ENCODE measurements at places on chromosomes 13 and 19.

- no peak for DNase-seq
These were observed 1876.2 kb downstream of the PCDH9 start for GRCh38 chr13:65353951-65354350.

DNA sequence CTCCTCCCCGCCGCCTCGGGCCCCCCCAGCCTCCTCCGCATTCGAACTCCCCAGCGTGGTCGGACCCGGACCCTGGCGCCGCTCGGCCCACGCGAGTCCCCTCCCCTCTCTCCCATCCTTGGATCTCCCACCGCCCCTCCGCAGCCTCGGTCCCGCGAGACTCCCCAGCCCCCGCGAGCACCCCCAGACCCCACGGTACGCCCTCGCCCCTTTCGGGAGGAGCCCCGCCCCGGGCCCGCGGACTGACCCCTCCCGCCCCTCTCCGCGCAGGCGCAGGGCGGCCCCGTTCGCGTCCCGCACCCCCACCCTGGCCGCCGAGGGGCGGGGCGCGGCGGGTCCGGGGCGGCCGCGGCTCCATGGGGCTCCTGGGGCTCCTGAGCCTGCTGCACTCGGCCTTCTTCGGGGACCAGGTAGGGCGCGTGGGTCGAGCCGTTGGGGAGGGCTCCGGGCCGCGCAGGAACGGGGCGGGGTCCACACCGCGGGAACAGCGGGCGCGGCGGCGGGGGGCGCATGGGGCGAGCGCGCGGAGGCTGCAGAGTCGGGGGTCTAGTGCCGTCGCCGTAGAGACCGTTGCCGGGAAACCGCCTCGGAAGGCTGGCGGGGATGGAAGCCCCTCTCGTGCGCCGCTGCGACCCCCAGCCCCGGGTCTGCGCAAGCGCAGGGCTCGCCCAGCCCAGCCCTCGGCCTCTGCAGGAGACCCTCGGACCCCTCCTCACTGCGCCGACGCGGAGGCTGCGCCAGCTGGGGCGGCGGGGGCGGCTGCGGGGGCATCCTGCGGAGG lies 3.8 kb upstream of the APC2 start:
- peak; percentile 73 for DNase-seq

DNA sequence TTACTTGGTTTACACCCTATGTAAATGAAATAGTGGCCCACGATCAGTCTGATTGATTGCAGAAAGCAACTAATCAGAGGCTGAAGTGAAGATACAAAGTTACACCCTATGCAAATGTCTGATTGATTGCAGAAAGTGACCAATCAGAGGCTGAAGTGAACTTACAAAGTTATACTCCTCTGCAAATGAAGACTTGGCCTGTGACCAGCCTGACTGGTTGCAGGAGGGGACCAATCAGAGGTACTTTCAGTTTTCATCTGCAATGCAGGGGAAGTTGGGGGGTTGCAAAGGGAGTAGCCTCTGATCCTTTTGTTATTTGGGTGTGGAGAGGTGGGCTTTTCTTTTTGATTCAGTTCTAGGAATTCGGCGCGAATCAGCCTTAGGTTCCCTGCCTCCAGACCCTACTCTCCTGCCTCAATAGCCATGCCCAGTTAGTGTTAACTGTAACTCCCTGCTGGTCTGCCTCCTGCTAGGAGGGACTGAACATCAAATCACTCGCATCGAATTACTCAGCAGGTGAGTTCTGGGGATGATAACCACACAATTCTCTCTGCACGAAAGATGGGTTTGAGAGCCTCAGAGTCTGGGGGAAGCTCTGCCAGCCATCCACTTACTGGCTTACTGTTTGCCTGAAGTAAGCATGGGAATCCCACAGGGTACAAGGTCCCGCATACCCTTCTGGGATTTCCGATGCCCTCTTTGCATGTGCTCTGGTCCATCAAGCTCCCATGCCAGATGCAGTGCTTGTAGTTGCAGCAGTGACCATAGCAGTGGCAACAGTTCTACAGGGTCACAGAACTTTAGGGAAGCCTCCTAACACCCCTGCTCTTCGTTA lies 7.5 kb downstream of the ARL11 start:
- DNase-seq, result no peak

DNA sequence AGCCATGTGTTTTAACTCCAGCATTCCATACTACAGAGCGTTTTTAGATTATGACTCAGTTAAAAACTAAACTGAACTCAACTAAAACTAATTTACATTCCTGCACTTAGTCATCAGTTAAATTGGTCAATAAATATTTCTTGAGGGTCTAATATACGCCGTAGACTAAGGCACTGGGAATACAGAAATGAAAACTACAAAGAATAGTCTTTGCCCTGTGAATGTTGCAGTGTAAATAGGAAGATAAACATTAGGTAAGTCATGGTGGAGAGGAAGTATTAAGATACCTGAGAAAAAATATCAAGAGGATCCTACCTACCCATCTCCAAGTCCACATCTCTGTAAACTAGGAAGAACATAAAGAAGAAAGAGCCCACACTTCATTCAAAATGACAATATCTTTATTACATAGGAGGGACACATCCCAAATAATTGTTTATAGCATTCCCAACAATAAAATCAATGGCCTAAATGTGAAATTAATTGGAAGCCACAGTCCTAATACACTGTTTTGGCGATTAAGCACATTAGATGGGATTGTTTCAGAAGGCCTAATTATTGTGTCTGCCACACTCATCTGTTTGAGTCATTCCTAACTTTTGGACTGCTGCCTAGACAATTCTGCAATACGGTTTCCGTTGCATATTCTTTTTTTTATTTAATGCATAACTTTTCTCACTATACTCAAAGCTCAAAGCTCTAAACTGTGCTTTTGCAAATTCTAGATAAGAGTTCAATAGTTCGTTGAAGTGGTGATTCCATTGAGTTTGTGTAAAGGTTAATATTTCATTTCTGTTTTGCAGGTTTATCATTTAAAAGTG lies 52.9 kb downstream of the MBNL2 start:
- no peak for DNase-seq

DNA sequence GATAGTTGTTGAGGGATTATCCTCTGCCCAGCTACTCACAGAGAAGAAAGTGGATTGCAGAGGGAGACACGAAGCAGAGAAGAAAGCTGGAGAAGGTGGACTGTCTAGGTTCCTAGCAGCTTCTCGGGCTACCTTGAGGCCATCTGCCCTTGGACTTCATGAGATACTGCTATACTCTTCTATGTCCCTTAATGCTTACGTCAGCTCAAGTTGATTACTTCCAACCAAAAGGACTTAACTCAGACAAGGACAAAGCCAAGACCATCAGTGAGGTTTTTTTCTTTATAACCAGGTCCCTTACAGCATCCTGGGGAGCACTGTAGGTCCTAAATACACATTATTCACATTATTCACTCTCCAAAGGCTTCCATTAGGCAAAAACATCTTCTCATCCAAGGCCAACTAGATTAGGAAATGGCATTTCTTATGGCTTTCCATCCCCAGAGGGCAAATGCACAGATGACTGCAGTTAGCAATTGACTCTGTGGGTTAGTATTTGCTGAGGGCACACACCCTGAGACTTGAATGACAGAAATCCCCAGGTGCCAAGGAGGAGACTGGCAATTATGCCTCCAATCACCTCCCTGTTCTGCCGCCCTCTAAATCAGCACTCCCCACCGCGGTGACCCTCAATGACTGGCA lies 4.1 kb upstream of the UBE2L5 start:
- no peak for DNase-seq

DNA sequence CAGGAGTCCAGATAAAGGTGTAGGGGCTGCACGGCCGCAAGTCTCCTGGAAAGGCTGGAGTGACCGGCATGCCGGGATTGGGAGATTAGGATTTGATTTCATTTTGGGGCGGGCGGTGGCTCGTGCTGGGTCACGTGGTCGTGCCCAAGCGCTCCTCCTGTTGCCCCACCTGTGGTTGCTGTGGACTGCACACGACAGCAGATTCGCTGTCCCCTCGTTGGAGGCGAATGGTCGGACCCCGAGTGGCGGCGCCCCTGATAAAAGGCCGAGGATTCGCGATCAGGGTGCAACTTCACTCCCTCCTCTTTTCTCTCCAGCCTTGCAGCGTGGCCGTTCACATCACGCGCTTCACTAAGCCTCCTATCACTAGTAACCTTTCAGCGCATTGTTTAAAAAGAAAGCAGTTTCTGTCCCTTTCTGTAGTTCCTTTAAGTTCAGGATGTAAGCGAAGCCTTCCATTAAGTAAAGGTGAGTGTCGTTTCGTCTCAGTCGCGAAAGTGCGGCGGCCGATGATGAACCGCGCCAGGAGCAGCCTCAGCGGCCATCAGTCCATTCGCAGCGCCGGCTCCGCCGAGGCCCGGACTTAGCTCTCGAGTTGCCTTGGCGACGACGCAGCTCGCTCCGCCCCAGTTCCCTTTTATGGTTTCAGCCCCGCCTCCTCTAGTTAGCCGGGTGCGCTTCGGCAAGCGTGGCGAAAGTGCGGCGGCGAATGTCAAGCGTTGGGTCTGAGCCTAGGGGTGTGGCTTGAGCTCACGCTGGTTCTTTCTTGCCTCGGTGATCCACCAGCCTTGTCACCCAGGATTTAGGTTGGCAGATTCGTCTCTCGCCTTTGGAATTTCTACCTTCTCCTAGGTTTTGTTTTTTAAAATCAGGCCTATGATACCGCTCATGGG lies 1.7 kb upstream of the PPP1R37 start:
- peak; percentile 100 for DNase-seq

- no peak for DNase-seq
These were observed 38.7 kb upstream of the TPM4 start for GRCh38 chr19:16037424-16038195.

- DNase-seq, result no peak
These were observed 703.8 kb downstream of the DIAPH3 start for GRCh38 chr13:59459972-59460371.

DNA sequence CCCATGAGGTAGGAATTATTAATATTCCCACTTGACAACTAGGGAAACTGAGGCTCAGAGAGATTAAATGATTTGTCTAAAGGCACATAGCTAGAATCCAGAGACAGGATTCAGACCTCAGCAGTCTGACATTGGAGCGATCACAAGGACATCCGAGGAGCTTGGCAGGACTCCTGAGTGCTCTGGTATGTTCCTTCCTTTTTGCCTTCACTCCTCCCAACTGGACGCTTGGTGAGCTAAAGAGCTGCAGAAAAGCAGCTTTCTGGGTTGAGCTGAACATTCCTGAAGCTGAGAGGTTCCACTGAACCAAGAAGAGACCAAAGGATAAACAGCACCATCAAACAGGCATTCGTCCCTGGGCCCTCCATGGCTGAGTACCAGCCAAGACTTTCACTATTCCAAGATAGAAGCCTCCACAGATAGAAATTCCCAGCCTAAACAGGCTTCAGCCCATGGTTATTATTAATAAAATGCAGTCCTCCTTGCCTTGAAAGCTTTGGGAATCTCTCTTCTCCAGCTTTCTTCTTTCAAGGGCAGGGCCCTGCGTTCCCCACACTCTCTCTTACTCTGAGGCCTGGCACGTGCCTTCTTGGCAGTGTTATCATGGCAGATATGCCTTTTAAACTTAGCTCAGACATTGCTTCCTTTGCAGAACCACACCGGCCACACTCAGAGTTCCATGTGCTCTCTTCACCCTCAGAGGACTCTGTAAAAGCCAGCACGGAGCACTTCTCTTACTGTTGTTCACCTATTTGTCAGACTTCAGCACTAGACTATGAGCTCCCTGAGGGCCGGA lies 97.1 kb downstream of the CYSLTR2 start:
- no peak for DNase-seq

GRCh38 chr19:13241231-13242104 lies 91.3 kb downstream of the IER2 start:
- no peak for DNase-seq

GRCh38 chr13:85853161-85853894 lies 54.1 kb upstream of the SLITRK6 start:
- no peak for DNase-seq

- no peak for DNase-seq
These were observed 432.1 kb downstream of the TBC1D4 start for GRCh38 chr13:75049735-75050335.
